ENCODE measurements at places on chromosomes 4 and X.

GRCh38 chrX:111581086-111581485 lies 69.6 kb downstream of the SERTM2 start:
- DNase-seq = no peak

GRCh38 chr4:6232836-6233785 lies 32.8 kb upstream of the JAKMIP1 start:
- no peak for DNase-seq

- no peak for DNase-seq
Observed at GRCh38 chr4:77360451-77360850, 203.4 kb downstream of the CCNG2 start.

DNA sequence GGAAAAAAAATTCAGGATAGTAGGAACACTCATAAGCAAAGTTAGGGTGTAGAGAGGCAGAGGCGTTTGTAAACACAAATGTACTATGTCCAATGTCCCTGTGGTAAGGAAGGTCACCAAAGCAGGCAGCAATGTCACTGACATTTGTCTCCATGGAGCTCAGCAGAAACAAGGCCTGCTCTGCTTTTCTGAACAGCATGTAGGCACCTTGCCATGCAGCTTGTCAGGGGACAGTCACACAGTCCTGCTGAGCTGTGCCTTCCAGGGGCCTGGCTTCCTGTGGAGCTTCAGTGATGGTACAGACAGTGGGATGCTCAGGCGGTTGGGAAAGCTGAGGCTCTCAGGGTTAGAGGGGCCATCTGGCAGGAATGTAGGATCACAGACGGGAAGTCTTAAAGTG lies 74.5 kb upstream of the HS3ST1 start:
- no peak for DNase-seq

GRCh38 chrX:155027509-155028066 lies 944 bp downstream of the FUNDC2 start:
- no peak for DNase-seq

GRCh38 chrX:69238887-69239231 lies 73.6 kb upstream of the PJA1 start:
- no peak for DNase-seq

- no peak for DNase-seq
Observed at GRCh38 chr4:23881674-23882337, 8.0 kb downstream of the PPARGC1A start.

- no peak for DNase-seq
Observed at GRCh38 chr4:13403326-13403725, 80.8 kb downstream of the RAB28 start.

- DNase-seq = no peak
Observed at GRCh38 chrX:155048977-155049619, 21.8 kb downstream of the CMC4 start.

- no peak for DNase-seq
Observed at GRCh38 chr4:91228659-91229058, 1075.1 kb upstream of the GRID2 start.

GRCh38 chr4:177448850-177449249 lies 6.6 kb upstream of the AGA start:
- DNase-seq = no peak

Data from activated CD4-positive, CD25-positive, alpha-beta regulatory T cell (primary cell).